ENCODE measurements at places on chromosomes 3 and 15.

DNA sequence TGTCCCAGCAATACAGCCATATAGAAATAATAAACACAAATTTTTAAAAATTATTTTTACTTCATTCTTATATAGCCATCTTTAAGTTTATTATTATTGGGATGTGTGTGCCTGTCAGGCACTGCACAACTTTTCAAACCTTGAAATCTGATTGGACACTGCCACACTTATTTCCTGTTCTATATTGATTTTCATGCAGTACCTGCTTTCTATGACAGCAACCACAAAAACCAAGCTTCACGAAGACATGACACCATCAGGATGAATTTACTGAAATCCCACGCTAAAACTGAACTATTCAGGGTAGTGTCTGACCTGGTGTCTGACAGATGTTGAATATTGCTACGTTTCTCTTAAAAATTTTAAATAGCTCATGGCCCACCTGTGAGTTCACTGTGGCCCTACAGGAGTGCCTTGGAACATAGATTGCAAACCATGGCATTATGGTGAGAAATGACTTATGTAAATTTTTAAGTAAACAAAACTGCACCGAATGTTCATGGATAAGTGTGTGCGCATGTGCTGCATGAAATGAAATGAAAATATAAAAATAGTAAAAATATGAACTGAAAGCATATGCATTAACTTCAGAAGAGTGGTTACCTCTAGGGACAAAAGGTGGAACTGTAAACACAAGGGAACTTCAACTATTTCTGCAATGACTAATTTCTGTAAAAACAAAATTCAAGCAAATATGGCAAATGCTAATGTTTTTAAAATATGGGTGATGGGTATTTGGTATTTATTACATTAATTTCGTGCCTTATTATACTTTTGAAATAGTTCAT lies 152.3 kb downstream of the ZBTB20 start:
- no peak for DNase-seq

- no peak for DNase-seq
Measured at GRCh38 chr15:55362641-55363040, 43.6 kb downstream of the PIGB start.

- no peak for DNase-seq
Measured at GRCh38 chr3:78604341-78604740, 1163.5 kb downstream of the ROBO1 start.

GRCh38 chr3:152971880-152972279 lies 136.9 kb downstream of the P2RY1 start:
- DNase-seq, result no peak

DNA sequence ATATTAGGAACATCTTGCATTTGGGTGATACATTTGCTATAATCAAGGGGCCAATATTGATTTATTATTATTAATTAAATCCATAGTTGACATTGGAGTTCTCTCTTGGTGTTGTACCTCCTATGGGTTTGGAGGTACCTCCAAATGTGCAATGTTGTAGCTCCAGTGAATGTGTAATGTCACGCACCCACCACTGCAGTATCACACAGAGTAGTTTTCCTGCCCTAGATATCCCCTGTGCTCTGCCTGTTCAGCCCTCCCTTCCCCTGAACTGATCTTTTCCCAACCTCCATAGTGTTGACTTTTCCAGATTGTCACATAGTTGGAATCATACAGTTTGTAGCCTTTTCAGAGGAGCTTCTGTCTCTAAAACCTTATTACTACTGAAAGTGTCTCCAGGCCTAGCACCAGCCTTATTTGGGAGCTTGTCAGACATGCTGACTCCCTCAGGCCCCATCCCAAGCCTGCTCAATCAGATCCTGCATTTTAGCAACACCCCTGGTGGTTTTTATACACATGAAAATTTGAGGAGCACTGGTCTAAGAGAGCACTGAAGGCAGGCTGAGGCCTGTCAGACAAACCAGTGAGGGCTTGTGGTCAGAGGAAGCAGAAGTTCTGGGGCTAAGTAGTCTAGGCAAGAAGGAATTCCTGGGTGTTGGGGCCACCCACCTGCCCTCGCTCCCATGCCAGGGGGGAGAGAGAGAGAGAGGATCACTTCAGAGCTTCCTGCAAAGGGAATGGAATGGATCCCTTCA lies 73.4 kb downstream of the SLC6A11 start:
- no peak for DNase-seq

DNA sequence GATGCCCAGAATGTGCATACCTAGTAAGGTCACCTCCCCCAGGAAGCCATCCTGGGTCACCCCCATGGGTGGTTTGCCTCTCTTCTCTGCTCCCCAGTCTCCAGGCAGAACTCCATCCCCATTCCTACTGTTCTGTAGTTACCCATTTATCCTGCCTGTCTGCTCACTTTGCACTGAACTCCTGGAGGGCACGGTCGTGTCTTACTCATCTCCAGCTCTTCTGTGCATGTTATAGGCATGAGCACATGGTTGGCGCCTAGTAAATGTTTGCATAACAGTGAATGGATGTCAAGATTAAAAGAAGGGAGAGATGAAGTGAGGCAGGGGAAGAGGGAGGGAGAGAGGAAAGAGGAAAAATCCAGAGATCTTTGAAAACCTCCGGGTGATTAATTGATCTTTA lies 208.4 kb upstream of the TRIM42 start:
- no peak for DNase-seq

DNA sequence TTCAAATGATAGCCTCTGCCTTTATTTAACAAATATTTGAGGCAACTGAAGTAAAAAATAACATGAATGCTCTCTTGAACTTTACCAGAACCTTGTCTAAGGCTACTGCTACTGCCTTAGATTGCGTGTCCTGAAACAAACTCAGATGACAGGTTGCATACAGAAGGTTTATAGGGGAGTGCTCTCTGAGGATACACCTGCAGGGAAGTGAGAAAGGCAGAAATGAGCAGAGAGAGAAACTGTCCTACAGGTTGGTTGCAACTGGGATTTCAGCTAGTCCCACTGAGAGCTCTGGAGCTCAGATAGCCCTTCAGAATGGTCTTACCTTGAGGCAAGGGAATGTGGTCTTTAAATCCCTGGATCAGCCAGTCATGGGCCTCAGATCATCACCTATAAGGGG lies 165.5 kb downstream of the IL5RA start:
- no peak for DNase-seq

All from activated CD8-positive, alpha-beta memory T cell treated with anti-CD3 and anti-CD28 coated beads, Interleukin-2, amount 10 ng/mL, durations not matched to agents 7 days and 5 days (primary cell).